ENCODE measurements at places on chromosomes 3 and 15.

- no peak for DNase-seq
Observed at GRCh38 chr3:118793176-118793575, 241.5 kb downstream of the IGSF11 start.

GRCh38 chr3:56355570-56356185, 112.6 kb downstream of the ERC2 start:
- no peak for DNase-seq

- DNase-seq: no peak
Observed at GRCh38 chr3:127180859-127181258, 12.1 kb upstream of the PRR23E start.

DNA sequence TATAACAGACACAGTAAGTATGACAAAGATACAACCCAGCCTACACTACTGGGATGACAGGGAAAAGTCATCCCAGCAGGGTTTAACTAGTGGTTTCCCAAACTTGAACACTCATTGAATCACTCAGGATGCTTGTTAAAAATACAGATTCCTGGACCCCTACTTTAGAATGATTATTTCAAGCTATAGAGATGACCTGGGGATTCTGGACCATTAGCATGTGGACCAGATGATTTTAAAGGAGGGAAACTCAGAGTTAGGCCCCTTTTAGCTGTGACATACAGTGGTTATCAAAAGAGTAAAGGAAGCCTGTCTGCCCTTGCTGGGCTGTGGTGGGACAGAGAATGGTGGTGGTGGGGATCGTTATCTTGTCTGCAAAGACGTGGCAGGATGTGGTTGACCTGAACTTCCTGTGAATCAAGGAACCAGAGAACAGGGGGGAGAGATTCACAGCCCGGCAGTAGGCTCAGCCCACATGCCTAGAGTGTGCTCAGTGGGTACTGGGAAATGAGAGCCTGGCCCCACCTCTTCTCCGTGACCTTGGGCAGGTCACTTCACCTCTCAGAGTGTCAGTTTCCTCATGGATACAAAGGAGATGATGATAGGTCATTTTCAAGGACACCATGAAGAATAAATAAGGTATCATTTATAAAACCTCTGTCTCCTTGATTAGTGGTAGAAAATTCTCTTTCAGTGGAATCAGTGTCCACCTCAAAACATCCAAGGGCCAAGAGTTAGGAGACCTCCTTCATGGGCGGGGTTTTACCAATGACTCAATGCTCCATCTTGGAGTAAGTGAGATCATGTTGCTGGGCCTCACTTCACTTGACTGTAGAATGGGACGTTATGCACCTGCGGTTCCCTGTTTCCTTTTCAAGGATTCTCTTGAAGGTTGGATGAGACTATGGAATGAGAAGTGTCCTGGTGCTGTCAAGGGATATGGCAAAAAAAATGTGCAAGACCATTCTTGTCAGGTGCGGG, 306.5 kb downstream of the RPLP1 start:
- DNase-seq: no peak

GRCh38 chr3:182115328-182116015, 403.7 kb downstream of the SOX2 start:
- no peak for DNase-seq

GRCh38 chr3:148226246-148226645, 471.5 kb upstream of the AGTR1 start:
- DNase-seq: no peak

- DNase-seq: no peak
Observed at GRCh38 chr15:27062951-27063350, 92.0 kb downstream of the GABRG3 start.

GRCh38 chr3:37054370-37054769, 61.1 kb downstream of the MLH1 start:
- DNase-seq: no peak

DNA sequence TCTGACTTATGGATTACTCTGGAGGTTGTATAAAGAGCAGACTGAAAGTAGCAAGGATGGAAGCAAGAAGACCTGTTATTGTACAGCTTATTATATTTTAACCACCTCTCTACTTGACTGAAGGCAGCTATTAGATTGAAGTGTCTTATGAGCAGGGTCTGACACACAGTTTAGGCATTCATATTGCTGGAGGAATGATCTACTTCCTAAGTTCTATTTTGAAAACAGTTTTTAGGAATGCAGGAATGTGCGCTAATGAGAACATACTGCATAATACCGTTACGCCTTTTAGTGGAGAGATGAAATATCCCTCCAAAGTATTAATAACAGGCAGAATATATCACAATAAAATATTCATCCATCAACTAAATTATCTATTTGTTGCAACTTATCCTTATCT, 193.3 kb downstream of the ISL2 start:
- DNase-seq: no peak

DNA sequence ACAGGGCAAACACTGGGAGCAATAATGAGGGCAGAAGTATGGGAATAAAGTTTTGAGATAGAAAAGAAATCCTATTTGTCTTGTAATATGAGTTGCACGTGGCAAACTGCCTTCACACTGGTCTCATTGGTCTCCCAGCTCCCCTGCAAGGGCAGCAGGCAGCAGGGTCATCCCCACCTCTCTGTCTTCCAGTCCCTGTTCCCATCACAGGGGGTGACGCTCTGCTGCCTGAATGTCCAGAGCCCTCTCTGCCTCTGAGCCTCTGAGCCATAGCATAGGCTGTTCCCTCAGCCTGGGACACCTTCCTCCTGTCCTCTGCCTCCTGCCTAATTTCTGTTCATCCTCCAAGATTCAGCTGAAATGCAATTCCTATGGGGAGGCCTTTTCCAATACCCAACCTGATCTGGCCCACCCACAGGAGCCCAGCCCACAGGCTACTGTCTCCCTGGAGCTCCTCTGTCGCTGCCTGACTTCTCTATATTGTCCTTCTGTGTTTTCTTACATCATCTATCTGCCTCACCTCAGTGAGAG, 12.1 kb upstream of the SKOR1 start:
- no peak for DNase-seq

GRCh38 chr15:74022706-74023470, 28.4 kb downstream of the PML start:
- no peak for DNase-seq

GRCh38 chr3:23542079-23542478, 263.7 kb upstream of the UBE2E1 start:
- no peak for DNase-seq

GRCh38 chr15:64865998-64866520, 24.3 kb downstream of the PLEKHO2 start:
- no peak for DNase-seq

DNA sequence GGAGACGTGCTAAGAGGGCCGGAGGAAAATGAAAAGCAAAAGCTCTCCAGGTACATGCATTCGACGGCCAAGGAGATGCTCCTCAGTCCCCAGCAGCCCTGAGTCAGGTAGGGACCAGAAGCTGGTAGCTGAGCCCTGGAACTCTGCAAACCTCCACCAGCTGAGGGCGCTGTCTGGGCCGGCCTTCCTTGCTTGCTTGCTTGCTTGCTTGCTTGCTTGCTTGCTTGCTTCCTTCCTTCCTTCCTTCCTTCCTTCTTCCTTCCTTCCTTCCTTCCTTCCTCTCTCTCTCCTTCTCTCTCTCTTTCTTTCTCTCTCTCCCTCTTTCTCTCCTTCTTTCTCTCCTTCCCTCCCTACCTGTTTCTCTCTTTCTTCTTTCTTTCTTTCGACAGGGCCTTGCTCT, 94.6 kb upstream of the RASGRF1 start:
- DNase-seq: no peak

DNA sequence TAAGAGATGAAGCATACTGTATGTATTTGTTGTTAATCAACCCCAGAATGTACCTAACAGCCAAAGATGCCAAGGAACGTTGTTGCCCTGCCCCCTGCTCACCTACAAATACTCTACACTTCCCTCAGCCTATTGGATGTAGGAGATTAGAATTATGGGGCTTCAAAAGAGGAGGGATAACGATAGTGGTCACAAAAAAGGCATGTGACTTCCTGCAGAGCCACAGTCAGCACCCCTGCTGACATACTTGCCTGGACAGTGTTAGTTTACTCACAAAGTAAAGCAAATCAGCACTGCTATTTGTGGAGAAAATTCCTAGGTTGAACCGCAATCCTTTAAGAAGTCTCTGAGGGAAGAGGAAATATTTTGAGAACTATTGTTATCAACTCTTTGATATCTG, 37.9 kb downstream of the PARP15 start:
- DNase-seq: no peak

DNA sequence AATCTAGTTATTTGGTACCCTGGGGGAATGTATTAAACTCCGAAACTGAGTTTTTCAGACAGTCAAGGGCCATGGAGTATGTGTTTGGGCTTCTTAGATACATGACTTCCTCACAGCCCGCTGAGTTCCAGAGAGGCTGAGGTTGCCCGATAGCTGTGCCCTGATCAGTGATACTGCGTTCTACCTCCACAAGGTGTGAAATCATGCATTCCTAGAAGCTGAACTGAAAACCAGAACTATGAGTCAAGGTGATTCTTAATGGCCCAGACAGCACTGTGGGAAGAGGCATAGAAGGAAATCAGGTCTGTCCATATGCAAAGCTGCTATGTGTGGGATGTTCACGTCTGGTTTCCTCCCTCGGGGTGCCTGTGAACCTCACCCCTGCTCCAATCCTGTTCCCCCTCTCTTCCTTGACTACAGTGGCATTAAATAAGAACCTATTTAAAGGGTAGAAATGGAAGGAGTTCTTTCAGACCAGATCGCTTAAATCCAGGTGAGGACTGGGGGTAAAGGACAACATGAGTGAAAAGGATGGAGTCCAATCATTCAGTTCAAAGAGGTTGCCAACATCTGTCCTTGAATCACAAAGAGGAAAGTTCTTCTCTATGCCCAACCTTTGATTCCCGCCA, 74.3 kb downstream of the MYO1E start:
- DNase-seq: no peak

GRCh38 chr3:94156626-94157025, 93.8 kb downstream of the NSUN3 start:
- DNase-seq: peak; percentile 24

- no peak for DNase-seq
Observed at GRCh38 chr3:85821130-85821756, 862.5 kb downstream of the CADM2 start.

DNA sequence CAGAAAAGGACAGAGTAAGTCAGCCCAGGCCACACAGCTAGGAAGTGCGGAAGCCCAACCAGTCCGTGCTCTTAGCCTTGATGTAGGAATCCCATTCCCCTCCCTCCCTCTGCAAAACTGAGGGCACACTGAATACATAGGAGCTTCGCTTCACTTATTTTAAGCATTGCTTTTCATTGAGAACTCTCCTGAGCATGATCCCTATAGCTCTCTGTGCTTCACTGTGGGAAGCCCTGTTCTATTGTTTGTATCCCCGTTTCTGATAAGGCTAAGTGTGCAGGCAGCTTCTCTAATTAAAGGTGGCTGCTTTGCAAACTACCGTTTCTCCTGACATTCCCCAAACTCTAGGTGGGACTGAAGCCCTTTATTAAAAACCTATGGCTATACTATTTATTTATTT, 29.9 kb downstream of the IL5RA start:
- no peak for DNase-seq

All from NCI-H2171 (cell line).